ENCODE measurements at places on chromosomes 7 and 10.

- no peaks in the 10 kb centered on the region for H3K27me3 ChIP-seq
- H3K27ac ChIP-seq: no peak overlapping the region
- no peak overlapping the region for H3K4me3 ChIP-seq
- no peaks in the 10 kb centered on the region for H3K36me3 ChIP-seq
Measured at GRCh38 chr10:35898716-35899440, 256.8 kb upstream of the FZD8 start.

- peaks cover 73% of the 10 kb centered on the region for H3K36me3 ChIP-seq
- H3K4me3 ChIP-seq: no peak overlapping the region
- no peaks in the 10 kb centered on the region for H3K27me3 ChIP-seq
- no peak overlapping the region for H3K27ac ChIP-seq
- no peak for DNase-seq
Measured at GRCh38 chr7:100111914-100112313, 7.2 kb downstream of the TAF6 start.

- no peak overlapping the region for H3K27ac ChIP-seq
- no peaks in the 10 kb centered on the region for H3K36me3 ChIP-seq
- no peaks in the 10 kb centered on the region for H3K27me3 ChIP-seq
- no peaks in the 10 kb centered on the region for H3K4me1 ChIP-seq
- no peak overlapping the region for H3K4me3 ChIP-seq
Measured at GRCh38 chr7:3605222-3605621, 304.2 kb downstream of the SDK1 start.

DNA sequence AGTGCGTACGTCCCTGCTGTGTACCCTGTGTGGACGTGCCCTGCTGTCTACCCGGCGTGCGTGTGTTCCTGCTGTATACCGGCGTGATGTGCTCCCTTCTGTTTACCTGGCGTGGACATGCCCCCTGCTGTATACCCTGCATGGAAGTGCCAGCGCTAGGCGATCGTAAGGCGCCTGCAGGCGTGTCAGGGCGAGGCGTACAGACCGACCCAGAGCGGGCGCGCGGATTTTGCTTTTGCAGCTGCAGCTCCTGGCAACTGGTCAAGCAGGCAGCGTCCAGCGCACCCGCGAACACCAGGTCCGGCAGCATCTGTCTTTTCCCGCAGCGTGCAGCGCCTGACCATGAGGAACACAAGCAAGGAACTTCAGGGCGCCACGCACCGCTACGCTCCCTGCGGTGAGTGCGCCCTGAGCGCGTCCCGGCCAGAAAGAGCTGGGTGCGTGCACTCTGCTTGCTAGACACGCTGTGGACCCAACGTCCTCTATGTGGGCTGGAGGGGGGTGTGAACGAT, 680 bp downstream of the C7orf57 start:
- H3K27me3 ChIP-seq: peaks cover 8% of the 10 kb centered on the region
- H3K4me3 ChIP-seq: peak overlapping the region; percentile 64
- no peak overlapping the region for H3K27ac ChIP-seq
- peaks cover 9% of the 10 kb centered on the region for H3K4me1 ChIP-seq
- no peak for DNase-seq
- no peaks in the 10 kb centered on the region for H3K36me3 ChIP-seq

DNA sequence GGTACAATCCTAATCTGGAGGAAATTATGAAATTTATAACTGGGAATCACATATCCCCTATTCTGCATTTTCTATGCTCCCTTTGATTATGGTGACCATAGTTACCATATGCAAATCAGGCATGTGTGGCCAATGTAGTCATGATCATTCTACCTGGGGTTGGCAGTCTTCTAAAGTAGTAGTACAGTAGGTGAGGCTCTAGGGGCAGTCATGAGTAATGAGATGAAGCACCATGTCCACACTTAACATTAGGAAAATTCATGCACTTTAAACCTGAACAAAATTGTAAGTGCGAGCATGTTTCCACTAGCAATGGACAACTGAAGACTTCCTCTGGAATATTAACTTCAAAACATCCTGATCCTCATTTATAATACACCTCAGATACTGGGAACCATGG, 545.9 kb downstream of the SUGCT start:
- no peaks in the 10 kb centered on the region for H3K36me3 ChIP-seq
- DNase-seq: no peak
- H3K27me3 ChIP-seq: no peaks in the 10 kb centered on the region
- H3K4me3 ChIP-seq: no peak overlapping the region
- no peak overlapping the region for H3K27ac ChIP-seq

- H3K27me3 ChIP-seq: no peaks in the 10 kb centered on the region
- no peaks in the 10 kb centered on the region for H3K4me1 ChIP-seq
- no peak for DNase-seq
Measured at GRCh38 chr10:30238836-30239235, 110.2 kb downstream of the MTPAP start.

- H3K27me3 ChIP-seq: no peaks in the 10 kb centered on the region
- DNase-seq: no peak
- H3K4me1 ChIP-seq: peaks cover 13% of the 10 kb centered on the region
Measured at GRCh38 chr7:141463986-141464385, 87.2 kb upstream of the AGK start.

DNA sequence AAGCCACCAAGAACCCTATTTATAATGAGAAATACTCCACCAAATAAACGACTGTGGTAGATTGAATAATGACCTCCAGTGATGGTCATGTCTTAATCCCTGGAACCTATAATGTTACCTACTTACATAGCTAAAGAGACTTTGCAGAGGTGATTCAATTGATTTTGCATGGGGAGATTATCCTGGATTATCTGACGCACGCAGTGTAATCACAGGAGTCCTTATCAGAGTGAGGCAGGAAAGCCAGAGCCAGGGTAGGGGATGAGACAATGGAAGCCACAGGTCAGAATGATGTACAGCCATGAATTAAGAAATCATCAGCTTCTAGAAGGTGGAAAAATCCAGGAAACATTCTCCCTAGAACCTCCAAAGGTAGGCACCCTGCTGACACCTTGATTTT, 286.4 kb upstream of the SP4 start:
- no peaks in the 10 kb centered on the region for H3K36me3 ChIP-seq
- no peak overlapping the region for H3K4me3 ChIP-seq

DNA sequence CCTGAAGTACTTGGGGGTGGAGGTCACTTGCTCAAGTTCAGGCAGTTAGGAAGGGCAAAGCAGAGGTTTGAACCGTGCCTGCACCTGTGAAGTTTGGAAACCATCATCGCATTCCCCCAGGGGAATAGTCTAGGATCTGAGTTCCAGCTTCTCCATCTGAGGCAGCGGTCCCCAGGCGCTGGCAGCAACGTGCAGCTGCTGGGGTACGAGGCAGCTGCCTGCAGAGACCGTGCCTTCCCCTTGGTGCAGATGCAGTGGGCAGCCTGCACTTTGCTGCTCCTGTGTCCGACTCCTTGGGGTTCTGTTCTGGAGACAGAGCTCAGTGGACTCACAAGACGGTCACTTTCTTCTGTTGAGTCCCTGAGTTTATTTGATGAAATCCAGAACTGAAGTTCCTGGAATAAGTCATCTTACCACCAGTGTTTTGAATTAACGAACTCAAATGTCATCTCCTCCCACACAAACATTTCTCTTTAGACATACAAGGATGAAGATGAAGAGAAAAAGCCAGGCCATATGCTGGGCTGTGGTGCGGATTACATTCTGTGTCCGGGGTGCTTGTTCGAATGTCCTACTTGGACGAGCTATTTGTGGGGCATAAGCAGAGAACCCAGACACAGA, 19.9 kb upstream of the GIMAP8 start:
- H3K36me3 ChIP-seq: no peaks in the 10 kb centered on the region
- no peak overlapping the region for H3K4me3 ChIP-seq
- no peak overlapping the region for H3K27ac ChIP-seq
- H3K27me3 ChIP-seq: no peaks in the 10 kb centered on the region
- no peaks in the 10 kb centered on the region for H3K4me1 ChIP-seq

DNA sequence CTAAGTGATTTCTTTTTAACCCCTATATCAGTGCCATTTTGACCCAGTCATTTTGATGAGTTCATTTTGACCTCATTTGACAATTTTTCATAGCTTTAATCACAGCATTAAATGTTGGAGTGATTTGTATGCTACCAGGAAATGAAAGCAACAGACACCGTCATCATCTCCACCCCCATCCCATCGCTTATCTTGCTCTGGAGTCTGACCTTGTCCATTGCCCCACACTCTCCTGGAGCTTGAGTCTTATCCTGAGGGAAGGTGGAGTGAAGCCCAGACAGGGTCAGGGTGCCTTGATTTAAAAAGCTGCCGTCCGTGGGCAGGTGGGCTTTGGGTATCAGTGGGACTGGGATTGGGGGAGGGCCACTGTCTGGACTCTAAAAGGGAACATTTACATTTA, 94.7 kb upstream of the JCAD start:
- no peaks in the 10 kb centered on the region for H3K4me1 ChIP-seq
- no peaks in the 10 kb centered on the region for H3K36me3 ChIP-seq
- no peak overlapping the region for H3K4me3 ChIP-seq
- DNase-seq: no peak
- H3K27ac ChIP-seq: no peak overlapping the region

DNA sequence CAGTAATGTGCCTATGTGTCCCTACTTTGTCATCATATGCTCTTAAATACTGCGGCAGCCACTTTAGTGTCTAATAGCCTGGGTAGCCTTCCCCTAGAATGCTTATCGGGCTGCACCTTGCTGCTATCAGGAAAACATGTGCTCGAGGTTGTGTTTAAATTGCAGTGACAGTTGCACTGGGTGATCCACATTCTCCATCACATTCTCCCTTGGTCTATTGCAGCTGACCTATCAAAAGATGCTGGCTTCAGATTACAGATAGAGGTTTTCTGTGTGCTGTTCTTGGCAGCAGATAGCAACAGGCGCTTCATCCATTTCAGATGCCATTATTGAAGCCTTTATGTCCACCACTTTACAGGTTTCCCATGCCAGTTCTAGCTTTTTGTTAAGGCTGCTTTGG, 130.1 kb upstream of the MDFIC start:
- H3K4me1 ChIP-seq: no peaks in the 10 kb centered on the region
- H3K27ac ChIP-seq: no peak overlapping the region
- no peaks in the 10 kb centered on the region for H3K27me3 ChIP-seq
- no peak for DNase-seq
- no peaks in the 10 kb centered on the region for H3K36me3 ChIP-seq

DNA sequence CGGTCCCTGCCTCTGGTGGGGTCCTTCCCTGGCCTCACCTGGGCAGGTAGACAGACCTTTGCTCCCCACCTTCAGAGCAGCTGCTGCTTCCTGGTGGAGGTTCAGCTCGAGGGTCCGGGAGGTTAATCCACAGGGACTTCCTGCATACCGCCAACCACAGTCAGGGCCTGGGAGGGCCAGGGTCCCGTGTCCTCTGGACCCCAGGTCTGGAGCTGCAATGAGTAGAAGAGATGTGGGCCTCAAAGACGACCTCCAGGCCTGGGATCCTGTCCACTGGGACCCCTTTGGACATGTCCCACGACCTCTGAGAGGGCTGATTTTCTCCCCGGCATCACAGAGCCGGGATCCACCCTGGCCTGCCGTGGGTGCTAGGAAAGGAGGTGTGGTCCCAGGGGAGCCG, 223.3 kb upstream of the TCERG1L start:
- no peak overlapping the region for H3K4me3 ChIP-seq
- no peaks in the 10 kb centered on the region for H3K27me3 ChIP-seq
- H3K4me1 ChIP-seq: no peaks in the 10 kb centered on the region
- DNase-seq: no peak

GRCh38 chr7:101650579-101651081, 21.5 kb upstream of the MYL10 start:
- no peaks in the 10 kb centered on the region for H3K4me1 ChIP-seq
- no peak overlapping the region for H3K27ac ChIP-seq
- H3K36me3 ChIP-seq: no peaks in the 10 kb centered on the region
- no peaks in the 10 kb centered on the region for H3K27me3 ChIP-seq

GRCh38 chr7:77812290-77812685, 13.7 kb downstream of the PHTF2 start:
- no peaks in the 10 kb centered on the region for H3K36me3 ChIP-seq
- DNase-seq: no peak
- peak overlapping the region; percentile 56 for H3K27ac ChIP-seq
- H3K27me3 ChIP-seq: no peaks in the 10 kb centered on the region
- peaks cover 23% of the 10 kb centered on the region for H3K4me1 ChIP-seq

- DNase-seq: no peak
- H3K36me3 ChIP-seq: no peaks in the 10 kb centered on the region
- no peaks in the 10 kb centered on the region for H3K4me1 ChIP-seq
- no peak overlapping the region for H3K27ac ChIP-seq
- H3K27me3 ChIP-seq: peaks cover 15% of the 10 kb centered on the region
Measured at GRCh38 chr7:155488483-155489127, 30.7 kb downstream of the EN2 start.

DNA sequence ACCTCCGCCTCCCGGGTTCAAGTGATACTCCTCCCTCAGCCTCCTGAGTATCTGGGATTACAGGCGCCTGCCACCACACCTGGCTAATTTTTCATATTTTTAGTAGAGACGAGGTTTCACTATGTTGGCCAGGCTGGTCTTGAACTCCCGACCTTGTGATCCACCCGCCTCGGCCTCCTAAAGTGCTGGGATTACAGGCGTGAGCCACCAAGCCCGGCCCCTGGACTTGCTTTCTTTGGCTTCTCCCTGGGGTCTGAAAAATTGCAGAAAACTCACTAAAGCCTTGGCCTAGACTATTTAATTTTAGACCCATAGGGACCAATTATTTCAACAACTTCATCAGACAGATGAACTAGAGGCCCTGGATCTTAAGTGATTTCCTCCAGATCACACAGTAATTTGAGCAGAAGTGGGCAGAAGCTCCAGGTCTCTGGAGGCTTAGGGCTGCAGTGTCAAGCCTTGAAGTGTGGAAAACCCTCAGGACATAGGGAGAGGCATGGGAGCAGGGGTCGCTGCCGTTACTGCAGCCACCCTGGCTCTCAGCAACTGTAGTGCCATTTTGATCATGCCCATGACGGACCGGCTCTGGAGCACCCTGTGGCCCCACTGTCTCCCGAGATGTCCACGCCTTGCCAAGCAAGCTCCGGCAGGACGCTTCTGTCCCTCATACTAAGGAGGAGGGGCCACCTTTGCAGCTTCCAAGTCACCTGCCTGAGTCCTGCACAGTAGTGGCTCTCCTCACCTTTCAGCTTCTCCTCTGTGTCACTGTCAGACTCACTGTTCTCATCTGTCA, 72.4 kb downstream of the DENND2A start:
- no peaks in the 10 kb centered on the region for H3K27me3 ChIP-seq
- H3K4me3 ChIP-seq: no peak overlapping the region
- no peaks in the 10 kb centered on the region for H3K36me3 ChIP-seq
- no peak for DNase-seq

DNA sequence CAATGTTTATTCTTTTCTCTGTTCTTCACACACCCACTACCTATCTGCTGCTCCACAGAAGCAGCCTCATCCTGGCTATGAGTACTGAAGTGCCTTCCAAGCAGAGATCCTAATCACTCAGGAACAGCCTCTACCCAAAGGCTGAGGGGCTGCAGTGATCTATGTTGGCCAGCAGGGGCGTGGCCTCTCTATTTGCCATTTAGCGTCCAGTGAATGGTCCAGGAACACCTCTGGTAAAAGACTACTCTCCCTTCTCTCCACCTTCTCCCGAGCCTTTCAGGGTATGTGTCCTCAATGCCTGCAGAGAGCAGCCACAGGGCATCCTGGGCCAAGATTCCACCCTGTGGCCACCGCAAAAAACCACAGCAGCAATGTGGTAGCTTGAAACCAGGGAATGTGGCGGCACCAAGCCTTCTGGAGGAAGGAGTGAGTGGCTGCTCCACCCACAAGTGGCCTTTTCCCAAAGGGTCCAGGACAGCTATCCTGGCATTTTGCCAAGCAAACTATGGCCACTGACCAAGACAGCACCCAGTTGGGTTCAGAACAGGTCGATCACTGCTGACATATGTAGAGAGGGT, 70.9 kb downstream of the SYPL1 start:
- no peak overlapping the region for H3K4me3 ChIP-seq
- no peaks in the 10 kb centered on the region for H3K36me3 ChIP-seq
- peaks cover 4% of the 10 kb centered on the region for H3K4me1 ChIP-seq
- no peak for DNase-seq

Measured in gastrocnemius medialis (tissue), 4 donors.